ENCODE measurements at places on chromosomes 16 and 17.

DNA sequence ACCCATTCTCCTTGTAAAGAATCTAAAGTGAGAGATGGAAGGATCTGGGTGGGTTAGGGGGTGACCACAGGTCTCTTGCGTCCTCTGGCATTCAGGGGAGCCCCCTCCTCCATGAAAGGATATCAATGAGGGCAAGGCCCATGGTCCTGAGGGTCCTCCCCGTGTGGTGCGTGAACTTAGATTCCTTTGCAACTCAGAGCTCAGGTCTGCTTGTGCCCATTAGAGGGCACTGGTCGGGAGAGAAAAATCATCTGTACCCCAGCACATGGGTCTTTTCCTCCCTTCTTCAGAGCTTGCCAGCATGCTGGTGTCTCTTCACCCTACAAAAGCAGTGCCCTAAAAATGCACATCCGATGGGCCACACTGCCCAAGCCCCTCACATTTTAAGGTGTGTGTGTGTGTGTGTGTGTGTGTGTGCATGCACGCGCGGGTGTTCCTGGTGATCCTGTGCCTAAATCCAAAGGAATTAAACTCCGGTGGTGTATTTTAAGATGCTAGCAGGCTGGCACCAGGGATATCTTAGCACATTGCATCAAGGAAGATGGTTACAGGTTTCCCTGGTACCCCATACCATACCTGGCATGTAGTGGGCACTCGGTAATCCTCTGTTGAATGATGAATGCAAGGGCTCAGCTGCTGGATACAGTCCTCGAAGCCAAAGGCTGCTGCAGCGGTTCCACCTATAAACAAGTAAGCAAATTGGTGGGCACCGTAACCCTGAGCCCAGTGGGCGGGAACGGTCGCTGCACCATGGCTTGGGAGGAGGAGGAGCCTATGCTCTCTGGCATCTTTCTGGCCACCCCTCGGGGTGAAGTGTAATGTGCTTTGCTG is 4.7 kb downstream of the C1QTNF1 start:
- no peak for DNase-seq

- DNase-seq, result no peak
These were observed 23.9 kb downstream of the SMG6 start for GRCh38 chr17:2279707-2280106.

DNA sequence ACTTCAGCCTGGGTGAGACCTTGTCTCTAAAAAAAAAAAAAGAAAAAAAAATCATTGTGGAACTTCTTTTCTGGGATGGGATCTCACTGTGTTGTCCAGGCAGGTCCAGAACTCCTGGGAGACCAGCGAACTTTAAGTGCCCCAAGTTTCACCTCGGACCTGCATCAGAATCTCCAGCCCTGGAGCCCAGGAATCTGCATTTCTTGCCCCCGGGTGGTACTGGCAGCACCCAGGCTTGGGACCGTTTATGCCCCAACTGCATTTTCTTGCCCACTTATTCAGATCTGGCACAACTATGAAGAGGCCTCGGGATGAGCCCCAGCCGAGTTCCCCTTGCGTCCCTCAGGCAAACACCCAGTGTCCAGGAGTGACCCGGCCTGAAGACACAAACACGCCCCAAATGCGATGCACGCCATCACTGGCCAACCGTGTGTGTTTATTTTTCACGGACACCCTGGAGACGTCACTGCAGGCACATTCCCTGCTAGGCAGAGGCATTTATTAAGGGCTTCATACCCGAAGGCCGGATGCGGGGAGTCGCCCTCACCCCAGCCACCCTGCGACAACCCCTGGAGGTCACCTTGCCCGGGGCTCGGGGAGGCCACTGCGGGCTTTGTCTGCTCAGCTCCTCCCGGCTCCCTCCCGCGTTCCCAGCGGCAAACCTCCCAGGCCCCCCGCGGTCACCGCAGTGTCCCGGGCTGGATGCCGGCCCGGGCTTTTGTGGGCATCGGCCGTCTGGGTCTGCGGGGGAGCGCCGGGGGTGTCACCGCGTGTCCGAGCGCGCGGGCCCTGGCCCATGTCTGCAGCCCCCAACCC is 684 bp upstream of the SPIRE2 start:
- DNase-seq, result no peak

DNA sequence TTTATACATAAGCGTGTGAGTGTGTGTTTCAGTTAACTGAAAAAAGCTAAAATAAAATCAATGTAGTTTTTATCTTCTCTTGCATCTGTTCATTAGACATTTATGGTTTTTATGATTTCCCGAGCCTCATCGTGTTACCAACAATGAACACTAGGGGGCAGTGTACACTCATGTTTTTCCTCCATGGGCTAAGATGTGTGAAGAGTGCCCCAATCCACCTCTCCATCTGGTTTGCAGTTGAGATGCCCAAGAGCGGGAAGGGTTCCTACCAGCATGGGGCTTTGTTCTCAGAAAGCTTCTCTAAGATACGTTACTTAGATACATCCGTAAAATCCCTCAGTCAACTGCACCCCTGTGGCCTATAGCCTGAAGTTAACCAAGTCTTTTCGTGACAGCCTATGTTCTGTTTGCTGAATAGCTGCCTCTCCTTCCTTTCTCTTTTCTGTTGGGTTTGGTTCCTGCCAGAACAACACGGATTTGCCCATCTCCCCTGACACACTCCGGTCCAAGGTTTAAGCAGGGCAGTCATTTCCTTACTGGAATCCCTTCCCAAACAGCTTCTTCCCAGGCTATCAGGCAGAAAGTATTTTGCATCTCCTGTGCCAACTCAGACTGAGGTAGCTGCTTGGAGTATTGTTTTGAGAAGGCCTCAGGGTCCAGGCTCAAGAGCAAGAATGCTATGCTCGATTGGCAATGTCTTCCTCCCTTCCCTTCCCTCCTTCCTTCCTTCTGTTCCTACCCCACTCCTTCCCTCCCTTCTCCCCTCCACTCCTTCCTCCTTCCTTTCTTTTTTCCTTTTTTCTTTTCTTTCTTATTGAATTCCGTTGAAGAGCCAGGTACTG is 12.9 kb upstream of the ELAC2 start:
- DNase-seq, result peak; percentile 36

DNA sequence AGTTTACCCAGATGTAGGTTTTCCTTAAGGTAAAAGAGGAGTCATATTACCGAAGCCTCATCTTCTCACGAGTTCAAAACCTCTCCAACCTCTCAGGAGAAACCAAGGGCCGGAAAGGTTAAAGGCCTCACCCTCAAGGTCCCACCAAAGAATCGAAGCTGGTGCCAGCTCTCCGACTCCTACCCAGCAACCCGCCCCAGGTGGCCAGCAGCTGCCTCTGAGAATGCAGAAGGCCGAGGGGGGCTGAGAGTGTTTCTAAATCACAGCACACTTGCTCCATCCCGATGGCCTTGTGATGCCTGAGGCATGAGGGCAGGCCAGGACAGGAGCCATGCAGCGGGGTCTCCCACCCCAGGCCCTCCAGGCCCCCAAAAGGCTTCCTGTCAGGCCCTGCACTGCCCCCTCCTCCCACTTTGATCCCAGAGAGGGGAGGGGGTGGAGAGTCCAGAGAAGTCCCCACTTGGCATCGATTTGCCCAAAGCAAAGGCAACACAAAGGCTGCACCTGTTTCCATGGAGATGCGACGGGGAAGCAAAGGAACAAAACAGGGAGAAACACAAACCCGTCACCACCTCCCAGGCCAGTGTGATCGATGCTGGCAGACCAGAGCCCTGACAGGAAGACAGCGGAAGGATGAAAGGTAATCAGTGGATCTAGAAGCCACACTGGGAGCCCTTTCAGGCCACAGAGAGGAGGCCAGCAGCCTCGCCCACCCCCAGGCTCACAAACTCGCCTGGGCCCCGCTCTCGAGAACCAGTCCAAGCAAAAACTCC is 39.0 kb downstream of the CUEDC1 start:
- DNase-seq, result no peak

DNA sequence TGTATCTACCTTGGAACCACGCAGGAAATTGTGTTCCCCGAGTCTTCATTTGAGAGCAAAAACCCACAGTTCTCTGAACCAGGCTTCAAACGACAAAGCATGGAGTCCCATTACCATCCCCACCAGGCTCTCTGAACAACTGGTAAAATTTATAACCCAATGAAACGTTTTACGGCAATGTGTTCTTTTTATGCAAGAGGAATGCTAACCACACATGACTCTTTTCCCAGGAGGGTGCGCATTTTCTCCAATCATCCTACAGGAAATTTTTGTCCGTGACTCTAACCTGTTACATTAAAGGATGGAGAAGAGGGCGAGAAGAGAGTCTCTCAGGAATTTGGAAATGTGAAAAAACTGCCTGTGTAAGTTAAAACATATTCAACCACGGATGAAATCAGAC is 17.8 kb downstream of the STX8 start:
- no peak for DNase-seq

DNA sequence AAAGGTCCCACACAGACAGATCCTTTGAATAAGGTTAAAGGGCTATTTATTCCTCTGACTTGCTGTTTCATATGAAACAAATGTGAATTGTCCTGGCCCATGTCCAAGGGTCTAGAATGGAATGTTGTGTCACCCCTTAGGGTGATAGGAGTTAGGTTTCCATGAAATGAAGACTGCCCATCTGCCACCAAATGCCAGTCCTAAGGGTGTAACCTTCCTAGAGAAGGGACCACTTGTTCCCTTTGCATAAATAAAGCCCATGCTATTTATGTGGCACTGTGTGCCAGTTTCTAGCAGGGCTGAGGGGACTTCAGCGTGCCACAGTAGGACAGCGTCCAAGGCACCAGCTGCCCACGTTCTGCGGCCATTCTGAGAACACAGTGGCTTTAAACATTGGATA is 171.3 kb downstream of the ABCA8 start:
- DNase-seq, result no peak

DNA sequence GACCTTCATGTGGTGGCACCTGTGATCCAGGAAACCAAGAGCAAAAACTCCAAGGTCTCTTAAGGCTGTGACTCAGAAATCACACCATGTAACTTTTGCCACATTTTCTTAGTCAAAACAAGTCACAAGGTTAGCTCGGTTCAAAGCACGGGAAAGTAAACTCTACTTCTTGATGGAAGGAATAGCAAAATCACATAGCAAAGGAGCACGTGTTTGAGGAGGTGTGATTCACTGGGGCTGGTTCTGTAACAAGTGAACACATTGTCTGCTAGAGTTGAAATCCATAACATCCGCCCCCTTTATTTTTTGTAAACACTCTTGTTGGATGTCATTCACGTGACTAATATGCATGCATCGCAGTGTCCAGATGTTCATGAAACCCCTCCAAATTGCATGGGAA is 415.0 kb upstream of the MAF start:
- DNase-seq, result no peak

DNA sequence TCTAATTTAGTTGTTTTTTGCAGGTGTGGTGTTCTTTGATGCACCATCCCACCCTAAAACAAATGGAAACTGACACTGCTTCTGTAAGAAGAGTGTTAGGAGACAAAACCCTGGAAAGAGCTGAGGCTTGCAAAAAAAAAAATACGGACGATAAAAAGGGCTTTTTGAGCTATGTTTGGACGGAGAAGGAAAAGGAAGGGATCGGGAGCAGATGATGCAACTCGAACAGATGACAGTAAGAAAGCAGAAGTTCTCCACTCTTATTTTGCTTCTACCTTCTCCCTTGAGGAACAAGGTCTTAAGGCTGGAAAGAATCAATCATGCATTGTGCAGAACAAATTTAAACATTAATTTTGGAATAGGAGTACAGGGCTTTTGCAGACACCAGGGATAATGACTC is 136.7 kb downstream of the MAF start:
- DNase-seq, result no peak

GRCh38 chr17:78058001-78058400 is 70.6 kb downstream of the TMC6 start:
- DNase-seq, result no peak

DNA sequence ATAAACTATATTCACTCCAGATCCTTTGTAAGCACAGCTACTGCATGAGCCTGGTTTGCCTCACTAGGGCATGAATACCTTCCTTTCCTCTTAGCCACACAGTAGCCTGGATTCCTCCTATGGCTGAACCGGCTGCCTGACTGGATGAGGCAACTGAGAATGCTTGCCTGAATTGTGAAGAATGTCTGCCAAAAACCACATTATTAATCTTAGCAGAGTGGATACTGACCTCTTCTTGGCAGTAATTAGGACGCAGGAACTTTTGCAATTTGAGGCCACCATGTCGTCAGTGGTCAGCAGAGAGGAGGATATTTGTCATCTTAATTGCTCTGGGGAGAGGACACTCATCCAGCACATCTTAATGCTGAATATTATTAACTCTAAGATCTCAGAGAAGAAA is 651.8 kb upstream of the GOT2 start:
- DNase-seq, result no peak

GRCh38 chr17:7572588-7573323 is 6.7 kb upstream of the CD68 start:
- DNase-seq, result no peak

- DNase-seq, result no peak
These were observed 22.6 kb upstream of the EFCAB13 start for GRCh38 chr17:47301161-47301560.

- no peak for DNase-seq
These were observed 421.9 kb downstream of the PMP22 start for GRCh38 chr17:14843086-14843795.

GRCh38 chr17:9124554-9124935 is 103.2 kb downstream of the NTN1 start:
- no peak for DNase-seq

- DNase-seq, result no peak
These were observed 30.0 kb downstream of the DGKE start for GRCh38 chr17:56863974-56864373.

DNA sequence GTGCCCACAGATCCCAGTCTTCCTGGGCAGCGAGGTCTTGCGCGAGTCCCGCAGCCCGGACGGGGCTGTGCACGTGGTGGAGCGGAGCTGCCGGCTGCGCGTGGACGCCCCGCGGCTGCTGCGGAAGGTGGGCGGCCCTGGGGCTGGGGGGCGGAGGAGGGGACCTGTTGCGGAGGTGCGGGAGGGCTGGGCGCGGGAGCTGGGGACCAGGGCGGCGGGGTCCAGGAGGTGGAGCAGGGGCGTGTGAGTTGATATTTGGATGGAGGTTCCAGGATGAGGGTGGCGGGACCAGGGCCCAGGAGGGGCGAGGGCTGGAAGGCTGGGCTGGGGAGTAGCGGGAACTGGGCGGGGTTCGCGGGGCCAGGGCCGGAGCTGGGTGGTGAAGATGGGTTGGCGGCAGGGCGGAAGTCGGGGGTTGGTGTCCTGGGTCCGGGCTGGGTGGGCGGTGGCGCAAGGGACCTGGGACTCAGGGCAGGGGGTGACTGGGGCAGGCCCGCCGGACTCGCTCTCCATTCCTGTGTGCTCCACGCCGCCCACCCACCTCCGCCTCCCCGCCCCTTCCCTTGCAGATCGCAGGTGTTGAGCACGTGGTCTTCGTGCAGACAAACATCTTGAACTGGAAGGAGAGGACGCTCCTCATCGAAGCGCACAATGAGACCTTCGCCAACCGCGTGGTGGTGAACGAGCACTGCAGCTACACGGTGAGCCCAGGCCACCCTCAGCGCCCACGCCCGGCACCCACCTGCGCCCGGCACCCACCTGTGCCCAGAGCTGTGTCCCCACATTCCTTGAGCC is 29.6 kb downstream of the SEC14L5 start:
- no peak for DNase-seq

DNA sequence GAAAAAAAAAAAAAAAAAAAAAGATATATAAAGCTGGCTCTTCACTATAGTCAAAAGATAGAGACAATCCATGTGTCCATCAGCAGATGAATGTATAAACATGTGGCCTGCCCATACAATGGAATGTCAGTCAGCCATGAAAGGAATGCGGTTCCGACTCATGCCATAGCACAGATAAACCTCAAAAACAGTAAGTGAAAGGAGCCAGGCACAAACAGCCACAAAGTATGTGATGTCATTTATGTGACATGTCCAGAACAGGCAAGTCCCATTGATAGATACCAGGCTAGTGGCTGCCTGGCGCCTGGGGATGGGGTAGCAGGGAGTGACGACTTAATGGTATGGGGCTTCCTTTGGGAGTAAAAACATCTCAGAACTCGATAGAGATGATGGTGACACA is 155.7 kb downstream of the CMIP start:
- DNase-seq, result no peak

GRCh38 chr16:73050201-73051099 is 2.5 kb upstream of the ZFHX3 start:
- no peak for DNase-seq

Measured in D721Med (cell line).